ENCODE measurements at places on chromosomes 5 and 9.

DNA sequence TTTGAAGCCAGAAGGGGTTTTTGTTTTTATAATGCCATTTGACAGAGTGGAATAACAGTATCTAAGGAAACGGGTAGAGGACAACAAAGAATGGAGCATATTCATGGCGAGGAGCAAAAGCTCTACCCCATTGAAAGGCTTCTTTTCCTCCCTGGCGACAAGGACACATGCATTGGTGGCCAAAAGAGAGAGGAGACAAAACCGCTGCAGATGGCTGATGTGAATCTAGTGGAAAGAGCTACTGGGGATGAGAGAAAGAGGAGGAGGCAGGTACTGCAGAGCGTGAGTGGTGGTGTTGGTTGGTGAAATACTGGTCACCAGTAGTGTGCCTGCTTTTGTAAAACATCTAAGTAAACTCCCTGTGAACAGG, 491 bp downstream of the APC start:
- no peak for DNase-seq

- peak; percentile 90 for DNase-seq
Observed at GRCh38 chr5:150412319-150413175, at the start of gene CD74. Gene CD74 (minus strand): TSS chr5:150412910. CDS start chr5:150412749, 161 bp downstream.

DNA sequence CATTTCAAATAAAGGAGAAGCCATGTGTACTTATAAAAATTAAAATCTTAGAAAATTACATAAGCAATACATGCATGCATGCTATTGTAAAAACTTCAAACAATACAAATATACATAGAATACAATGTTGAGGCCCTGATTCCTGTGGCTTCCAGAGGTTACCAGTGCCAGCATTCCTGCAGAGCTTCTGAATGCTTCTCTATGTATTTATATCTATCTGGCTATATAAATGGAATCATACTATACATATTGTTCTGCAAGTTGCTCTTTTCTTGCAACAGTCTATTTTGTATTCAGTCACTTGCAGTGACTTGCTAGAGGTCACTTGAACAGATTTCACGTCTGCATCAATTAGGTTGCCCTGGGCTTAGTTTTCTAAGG, 3.2 kb upstream of the IL12B start:
- DNase-seq, result no peak

DNA sequence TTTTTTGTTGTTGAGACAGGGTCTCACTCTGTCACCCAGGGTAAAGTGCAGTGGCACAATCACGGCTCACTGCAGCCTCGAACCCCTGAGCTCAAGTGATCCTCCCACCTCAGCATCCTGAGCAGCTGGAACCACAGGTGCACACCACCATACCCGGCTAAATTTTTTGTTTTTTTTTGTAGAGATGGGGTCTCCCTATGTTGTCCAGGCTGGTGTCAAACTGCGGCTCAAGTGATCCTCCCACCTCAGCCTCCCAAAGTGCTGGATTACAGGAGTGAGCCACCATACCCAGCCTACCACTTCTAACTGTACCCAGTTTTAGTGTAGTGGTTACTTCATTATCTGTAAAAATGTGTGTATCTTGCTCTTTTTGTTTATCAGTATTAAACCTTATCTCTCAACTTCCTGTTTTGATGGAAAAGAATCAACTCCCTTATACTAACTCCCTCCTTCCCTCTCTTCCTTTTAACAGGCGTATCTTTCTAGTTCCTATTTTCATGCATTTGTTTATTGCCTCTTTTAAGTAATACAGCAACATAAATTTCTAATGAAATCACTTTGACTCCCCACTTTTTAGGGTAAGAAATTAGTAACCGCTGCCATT, 33.1 kb downstream of the GRAMD2B start:
- no peak for DNase-seq

- DNase-seq, result no peak
Observed at GRCh38 chr9:93946338-93946712, 8.8 kb downstream of the BARX1 start.

DNA sequence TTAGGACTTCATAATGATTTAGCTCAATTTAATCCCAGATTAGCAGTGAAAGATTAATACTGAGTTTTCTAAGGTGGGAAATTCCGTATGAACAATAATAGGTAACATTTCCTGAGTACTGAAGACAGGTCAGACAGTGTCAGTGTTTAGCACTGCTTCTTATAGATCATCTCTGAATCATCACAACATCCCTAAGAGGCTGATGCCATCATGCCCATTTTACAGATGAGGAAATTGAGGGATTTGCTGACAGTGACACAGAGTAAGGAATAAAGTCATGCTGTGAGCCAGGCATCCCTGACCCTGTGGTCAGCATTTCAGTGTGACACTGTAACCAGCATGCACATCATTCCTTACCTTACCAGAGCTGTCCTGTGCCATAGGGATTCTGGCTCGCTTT, 44.5 kb downstream of the DAPK1 start:
- no peak for DNase-seq

GRCh38 chr5:54194318-54194717, 116.1 kb downstream of the ARL15 start:
- no peak for DNase-seq

GRCh38 chr9:112224401-112225289, 49.5 kb upstream of the SUSD1 start:
- no peak for DNase-seq
